ENCODE measurements at places on chromosomes 13 and 19.

GRCh38 chr13:110106726-110107125 lies 200.2 kb downstream of the COL4A1 start:
- no peak for DNase-seq

DNA sequence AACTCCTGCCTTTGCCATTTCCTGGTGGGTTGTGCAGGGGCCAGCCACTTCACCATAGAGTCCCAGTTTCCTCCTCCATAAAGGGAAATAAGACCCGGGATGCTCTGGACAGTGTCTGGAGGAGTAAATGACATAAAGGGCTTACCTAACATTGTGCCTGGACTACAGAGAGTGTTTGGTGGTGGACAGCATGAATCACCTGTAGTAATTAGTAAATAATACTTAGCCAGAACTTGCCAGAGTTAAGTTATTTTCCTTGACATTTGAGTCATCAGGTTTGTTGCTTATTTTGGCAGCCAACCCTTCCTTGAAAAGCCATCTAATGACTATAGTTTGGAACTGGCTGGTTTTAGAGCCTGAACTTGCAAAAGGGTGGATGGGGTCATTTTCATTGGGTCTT lies 159.2 kb downstream of the SLC7A1 start:
- no peak for DNase-seq

GRCh38 chr13:113567681-113568080 lies 16.9 kb upstream of the TFDP1 start:
- no peak for DNase-seq

GRCh38 chr13:31909864-31910551 lies 121.6 kb upstream of the FRY start:
- peak; percentile 9 for DNase-seq

DNA sequence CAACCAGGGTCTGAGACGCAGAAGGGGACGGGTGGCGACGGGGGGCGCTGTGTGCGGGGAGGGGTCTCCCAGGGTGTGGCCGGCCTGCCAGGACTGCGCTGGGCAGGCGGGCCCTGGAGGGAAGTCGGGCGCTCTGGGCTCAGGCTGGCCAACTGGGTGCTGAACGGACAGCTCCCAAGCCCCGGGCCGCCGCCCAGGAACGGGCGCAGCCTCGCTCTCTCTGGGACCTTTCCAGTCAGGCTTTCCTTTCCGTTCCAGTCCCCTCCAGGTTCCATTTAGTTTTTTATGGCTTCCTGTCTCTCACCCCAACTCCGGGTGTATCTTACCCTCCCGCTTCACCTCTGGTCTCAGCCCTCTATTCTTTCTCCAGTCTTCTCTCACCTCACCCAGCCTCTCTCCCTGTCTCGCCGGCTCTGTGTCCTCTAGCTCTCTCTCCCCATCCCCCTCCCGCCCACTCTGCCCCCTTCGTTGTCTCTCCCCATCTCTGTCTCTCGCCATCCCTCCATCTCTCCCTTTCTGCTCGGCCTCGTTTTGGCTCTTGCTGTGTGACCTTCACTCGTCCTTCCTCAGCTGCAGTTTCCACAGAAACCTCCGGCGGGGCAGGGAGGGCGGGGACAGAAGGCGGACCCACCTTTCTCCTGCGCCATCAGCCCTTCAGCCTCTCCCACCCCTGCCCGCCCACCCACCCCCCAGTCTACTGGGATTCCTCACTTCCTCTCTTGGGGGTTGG lies 3.3 kb upstream of the ATP1A3 start:
- DNase-seq: no peak

GRCh38 chr13:102510072-102510471 lies 86.7 kb upstream of the TPP2 start:
- no peak for DNase-seq

- no peak for DNase-seq
Observed at GRCh38 chr13:45696610-45697226, 5.4 kb upstream of the CBY2 start.

DNA sequence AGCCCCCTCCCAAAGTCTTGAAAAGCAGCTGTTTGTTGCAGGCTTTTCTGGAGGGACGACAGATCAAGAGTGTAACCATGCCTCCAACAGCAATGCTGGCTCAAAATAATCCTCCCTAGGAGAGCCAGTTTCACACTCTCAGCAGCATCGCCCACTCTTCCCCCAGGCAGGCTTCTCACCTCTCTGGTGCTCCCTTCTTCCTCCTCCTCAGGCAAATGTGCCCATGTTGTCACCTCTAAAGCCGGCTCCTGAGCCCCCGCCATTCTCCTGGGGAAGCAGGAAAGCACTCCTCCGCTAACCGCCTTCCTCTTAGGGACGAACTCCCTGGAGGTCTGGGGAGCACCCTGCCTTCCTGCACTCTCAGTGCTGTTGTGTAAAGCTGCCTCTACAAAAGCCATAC lies 98.9 kb upstream of the SGCG start:
- no peak for DNase-seq

DNA sequence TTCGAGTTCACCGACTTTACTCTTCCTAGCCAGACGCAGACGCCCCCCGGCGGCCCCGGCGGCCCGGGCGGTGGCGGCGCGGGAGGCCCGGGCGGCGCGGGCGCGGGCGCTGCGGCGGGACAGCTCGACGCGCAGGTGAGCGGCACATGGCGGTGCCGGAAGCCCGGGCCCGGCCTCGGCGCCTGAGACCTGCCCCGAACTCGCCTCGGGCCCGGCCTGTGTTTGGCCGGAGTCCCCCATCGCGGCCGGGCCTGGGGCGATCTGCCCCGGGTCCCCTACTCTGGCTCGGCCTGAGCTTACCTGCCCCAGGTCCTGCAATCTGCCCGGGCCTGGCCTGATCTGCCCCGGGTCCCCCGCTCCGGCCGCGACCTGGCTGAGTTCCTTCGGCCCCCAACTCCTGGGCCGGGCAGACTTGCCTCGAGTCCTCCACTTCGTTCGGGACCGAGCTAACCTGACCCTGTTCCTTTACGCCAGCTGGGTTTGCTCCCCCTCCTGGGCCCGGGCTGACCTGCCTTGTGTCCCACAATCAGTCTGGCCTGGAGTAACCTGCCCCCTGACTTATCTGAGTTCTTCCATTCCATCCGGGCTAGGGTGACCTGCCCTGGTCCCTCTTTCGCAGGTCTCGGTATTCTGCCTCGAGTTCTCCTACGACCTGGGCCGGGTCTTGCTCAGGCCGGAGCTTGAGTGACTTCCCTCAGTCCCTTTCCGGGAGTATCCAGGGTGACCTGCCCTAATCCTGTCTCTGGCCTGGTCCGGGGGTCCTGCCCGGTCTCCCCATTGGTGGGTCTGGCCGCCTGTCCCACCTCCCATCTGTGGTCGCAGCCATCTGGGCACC lies 764 bp downstream of the UPF1 start:
- DNase-seq: no peak

DNA sequence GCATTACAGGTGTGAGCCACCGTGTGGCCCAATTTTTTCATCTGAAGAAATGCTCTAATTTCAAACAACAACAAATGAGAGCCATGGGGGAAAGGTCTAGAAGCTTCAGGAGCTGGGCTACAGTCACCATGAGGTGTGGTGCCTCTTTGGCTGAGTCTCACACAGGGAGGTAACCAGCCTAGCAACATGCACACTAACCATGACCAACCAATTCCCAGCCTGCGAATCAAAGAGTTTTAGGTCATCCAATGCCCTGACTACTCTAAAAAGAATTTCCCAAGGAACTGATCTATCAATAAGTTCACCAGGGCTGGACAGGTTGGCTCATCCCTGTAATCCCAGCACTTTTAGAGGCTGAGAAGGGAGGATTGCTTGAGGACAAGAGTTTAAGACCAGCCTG lies 29.9 kb downstream of the PBX4 start:
- no peak for DNase-seq

DNA sequence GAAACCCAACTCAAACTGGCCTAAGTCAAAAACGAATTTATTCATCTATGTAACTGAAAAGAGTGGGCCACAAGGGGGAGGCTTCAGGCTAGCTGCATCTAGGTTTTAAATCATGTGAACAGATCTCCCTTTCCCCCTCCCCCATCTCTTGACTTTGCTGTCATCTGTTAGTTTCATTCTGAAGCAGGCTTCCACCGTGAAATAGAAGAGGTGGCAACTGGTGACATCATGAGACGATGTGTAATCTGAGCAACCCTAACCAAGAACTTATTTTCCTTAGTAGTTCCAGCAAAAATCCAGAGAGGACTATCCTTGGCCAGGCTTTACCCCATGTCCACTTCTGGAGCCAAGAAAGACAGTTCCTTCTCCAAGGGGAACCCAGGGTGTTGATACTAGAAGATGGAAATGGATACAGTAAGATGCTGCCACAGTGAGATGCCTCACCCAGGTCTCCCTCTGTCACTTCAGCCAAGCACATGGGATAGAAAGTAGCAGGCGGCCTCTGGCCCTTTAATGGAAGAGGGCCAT lies 9.4 kb downstream of the SAMD4B start:
- DNase-seq: no peak

- DNase-seq: no peak
Observed at GRCh38 chr19:27794494-27795042, 1418.4 kb downstream of the UQCRFS1 start.

GRCh38 chr13:84430015-84430414 lies 547.7 kb upstream of the SLITRK1 start:
- no peak for DNase-seq

DNA sequence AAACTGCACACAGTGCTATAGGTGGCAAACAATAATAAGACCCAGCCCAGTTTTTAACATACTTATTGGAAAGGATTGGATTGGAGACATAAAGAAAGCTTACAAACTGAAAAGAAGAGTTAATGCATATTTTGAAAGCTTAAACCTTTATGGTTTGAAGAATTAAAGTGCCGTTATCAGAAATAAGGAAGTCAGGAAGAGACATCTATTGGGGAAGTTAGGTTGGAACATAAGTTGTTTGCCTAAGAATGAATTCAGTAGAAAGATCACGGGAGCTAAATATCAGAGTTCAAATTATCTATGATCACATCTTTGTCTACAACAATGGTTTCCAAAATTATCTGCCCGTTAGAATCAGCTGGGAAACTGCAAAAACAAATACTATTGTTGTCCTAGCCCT lies 767.9 kb downstream of the PCDH9 start:
- no peak for DNase-seq

DNA sequence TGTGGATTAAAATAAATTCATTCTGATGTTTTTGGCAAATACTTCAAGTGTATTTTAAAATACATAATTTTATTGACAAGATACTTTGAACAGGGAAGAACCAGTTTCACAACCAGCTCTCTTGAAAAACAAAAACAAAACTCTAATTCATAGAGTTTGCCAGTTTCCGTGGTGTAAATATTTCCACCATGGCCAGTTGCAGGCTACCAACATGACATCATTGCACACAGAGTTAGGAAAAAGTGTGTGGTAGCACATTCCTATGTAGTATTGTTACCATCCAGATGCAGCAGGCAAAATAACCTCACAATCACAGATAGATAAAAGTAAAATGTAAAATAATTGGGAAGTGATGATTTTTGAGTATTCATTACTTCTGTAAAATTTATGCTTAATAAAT lies 7.7 kb upstream of the RNF113B start:
- DNase-seq: no peak

DNA sequence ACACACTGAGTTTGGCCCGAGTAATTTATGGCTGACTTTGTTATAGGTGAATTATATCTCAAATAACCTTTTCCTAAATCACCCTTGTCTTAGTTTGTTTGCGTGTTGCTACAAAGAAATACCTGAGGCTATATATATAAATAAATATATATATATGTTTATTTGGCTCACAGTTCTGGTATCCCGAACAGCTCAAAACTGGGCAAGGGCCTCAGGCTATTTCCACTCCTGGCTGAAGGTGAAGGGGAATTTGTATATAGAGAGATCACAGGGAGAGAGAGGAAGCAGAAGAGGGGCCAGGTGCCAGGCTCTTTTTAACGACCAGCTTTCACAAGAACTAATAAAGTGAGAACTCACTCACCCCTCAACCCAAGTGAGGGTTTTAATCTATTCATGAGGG lies 159.9 kb upstream of the STARD13 start:
- DNase-seq: no peak

DNA sequence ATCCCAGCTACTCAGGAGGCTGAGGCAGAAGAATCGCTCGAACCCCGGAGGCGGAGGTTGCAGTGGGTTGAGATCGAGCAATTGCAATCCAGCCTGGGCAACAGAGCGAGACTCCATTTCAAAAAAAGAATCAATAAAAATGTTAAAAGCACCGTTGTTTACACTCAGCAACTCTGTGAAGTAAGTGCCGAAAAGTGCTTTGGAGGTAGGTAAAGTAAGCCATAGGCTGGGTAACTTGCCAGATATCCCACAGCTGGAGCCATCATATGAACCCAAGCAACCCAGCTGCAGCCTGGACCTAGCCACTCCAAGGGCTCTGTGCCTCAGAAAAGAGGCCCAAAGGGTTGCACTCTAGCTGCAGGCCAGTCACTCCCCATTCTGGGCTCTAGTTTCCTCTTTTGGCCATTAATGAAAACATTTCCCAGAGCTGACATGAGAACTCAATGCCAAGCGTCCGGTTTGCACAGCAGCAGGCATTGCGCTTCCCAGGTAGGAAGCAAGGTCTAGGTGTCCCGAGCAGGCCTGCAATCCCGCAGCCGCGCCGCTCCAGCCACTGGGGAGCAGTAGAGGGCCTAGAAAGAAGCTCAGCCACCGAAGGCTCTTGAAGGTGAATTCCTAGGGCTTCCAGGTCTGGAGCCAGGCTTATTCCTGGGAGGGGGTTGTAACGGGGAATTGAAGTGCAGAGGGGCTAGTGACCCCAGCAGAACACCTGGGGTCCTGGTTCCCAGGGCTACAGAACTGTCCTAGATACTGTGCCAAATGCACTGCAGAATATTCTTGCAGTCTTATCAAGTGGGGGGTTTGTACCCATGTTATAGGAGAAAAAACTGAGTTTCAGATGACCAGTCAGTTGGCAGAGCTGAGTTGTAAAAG lies 4.1 kb upstream of the CD79A start:
- DNase-seq: peak; percentile 37

DNA sequence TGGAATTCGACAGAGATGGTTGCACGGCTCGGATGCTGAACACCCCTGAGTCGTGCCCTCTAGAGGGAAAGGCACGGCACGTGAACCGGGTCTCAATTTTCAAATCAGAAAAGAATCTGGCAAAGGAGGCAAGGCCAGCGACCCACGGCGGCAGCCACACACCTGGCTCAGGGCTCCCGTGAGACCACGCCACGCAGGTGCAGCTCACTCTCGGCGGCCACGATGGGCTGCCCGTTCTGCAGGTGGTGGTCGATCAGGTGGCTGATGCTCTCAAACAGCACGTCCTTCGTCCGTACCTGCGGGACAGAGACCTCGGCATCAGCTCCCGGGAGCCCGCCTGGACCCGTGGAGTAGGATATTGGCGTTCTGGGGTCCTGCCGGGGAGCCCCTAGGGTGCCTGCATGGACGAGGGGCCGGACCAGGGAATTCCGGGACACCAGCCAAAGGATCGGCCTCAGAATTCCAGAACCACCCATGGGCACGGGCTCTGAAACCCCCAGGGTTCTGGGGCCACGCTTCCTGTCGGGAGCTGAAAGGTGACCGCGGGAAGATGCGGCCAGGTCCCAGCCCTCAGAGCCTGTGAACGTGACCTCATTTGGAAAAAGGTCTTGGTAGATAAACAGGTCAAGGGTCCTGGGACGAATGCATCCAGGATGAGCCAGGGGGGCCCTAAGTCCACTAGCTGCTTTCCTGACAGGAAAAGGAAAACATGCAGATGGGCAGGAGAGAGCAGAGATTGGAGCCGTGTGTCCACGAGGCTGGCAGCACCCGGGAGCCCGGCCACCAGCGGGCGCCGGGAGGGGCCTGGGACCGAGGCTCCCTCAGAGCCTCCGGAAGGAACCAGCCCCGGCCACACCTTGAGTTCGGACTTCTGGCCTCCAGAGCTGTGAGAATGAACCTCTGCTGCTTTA lies 10.1 kb upstream of the C2CD4C start:
- no peak for DNase-seq

Measured in NCI-H187 treated with DMSO at 0.1 percent for 48 hours (cell line).